ENCODE measurements at places on chromosomes 11 and 22.
A peak's percentile ranks its signal among the peaks of the same experiment; 100 is the strongest.

GRCh38 chr22:46750863-46751443, 11.5 kb upstream of the TBC1D22A start:
- no peak for DNase-seq

DNA sequence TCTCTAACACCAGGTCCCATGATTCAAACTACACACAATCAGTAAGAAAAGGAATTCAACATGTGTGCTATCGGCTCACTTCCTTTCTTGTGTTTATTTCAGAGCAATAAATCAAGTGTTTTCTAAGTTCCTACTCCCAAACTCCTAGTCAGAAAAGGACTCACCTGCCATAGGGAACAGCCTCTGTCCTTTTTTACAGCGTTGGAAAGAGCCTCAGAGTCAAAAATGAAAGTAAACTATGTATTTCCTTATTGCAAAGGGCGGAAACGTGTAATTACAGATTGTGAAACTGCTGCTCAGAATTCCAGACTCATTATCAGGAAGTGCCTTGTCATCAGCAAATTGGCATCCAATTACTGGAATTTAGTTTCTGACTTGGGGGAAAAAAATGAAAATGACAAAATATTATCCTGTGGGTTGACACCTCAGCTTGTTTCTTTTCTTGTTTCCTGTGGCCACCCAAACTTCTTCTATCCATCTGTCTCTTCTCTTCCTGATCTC, at the start of gene CASP4:
Gene CASP4, minus strand, starts transcription at position 220 of the 501 bp plus-strand sequence. Its CDS starts 49 bp downstream, at position 171.
- peak; percentile 83 for DNase-seq

- DNase-seq = peak; percentile 64
Observed at GRCh38 chr11:19951558-19952115, 208.6 kb downstream of the DBX1 start.

- DNase-seq = peak; percentile 50
Observed at GRCh38 chr22:47151490-47151889, 389.0 kb downstream of the TBC1D22A start.

DNA sequence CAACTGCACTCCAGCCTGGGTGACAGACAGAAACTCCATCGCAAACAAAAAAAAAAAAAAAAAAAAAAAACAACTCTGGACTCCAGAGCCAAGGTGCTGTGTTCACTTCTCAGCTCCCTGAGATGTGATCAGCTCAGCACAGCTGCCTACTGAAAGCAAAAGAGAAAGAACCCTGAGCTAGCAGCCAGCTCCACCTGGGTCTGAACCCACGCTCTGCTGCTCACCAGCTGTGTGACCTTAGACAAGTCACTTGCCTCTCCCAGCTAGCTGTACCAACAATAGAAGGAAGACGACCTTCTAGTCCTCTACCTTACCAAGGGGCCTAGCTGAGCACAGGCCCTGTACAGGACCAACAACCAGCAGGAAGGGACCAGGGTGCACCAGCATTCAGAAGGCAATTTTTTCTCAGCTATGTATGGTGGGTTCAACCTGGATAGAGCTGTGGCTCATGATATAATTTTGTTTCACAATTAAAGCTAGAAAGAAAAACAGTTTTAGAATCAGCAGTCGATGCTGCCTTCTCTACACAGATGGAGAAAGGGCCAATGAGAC, 3.8 kb downstream of the DGCR2 start:
- DNase-seq = no peak

- no peak for DNase-seq
Observed at GRCh38 chr22:36796552-36797175, 20.2 kb downstream of the PVALB start.

GRCh38 chr22:27212617-27213177, 555.3 kb downstream of the MIAT start:
- peak; percentile 100 for DNase-seq

DNA sequence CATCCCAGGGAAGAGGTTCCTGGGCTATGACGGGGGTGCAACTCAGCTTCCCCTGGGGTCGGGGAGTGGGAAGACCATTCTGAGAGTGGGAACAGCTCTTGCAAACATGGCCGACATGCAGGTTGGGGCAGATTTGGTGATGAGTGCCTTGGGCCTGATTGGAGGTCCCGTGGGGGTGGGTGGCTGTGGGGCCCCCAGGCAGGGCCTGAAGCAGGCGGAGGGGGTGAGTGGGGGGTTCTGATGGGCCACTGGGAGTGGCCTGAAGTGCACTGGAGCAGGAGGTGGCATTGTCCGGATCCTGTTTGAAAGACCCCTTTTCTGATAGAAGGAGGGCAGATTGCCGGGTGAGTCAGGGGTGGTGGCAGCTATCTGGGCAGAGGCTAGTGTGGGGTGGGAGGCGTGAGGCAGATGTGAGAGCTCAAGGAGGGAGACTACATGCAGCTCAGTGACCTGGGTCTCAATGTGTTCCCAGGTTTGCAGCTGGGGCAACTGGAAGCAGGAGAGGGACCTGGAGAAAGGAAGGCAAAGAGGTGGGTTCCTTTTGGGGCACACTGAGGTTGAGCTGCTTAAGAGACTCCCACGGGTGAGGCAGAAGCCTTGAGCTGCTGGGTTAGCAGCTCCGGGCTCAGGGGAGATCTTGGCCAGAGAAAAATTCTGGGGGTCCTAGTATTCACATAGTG, 15.1 kb downstream of the MYEOV start:
- no peak for DNase-seq
